ENCODE measurements at places on chromosomes 11 and 22.

- DNase-seq: no peak
- no peaks in the 10 kb centered on the region for H3K27me3 ChIP-seq
- peaks cover 14% of the 10 kb centered on the region for H3K4me1 ChIP-seq
- no peaks in the 10 kb centered on the region for H3K36me3 ChIP-seq
Measured at GRCh38 chr11:93536101-93536861, 6.9 kb downstream of the SMCO4 start.

GRCh38 chr22:41672780-41673509 lies 15.7 kb downstream of the SNU13 start:
- no peaks in the 10 kb centered on the region for H3K4me1 ChIP-seq
- DNase-seq: no peak
- H3K27ac ChIP-seq: no peak overlapping the region
- peaks cover 28% of the 10 kb centered on the region for H3K36me3 ChIP-seq

GRCh38 chr11:19753451-19754106 lies 40.9 kb downstream of the NAV2 start:
- no peak for DNase-seq
- no peaks in the 10 kb centered on the region for H3K27me3 ChIP-seq

- H3K36me3 ChIP-seq: no peaks in the 10 kb centered on the region
- H3K27me3 ChIP-seq: no peaks in the 10 kb centered on the region
- DNase-seq: no peak
- H3K4me3 ChIP-seq: no peak overlapping the region
- no peaks in the 10 kb centered on the region for H3K4me1 ChIP-seq
- no peak overlapping the region for H3K27ac ChIP-seq
Measured at GRCh38 chr11:29018631-29019030, 910.4 kb downstream of the METTL15 start.

DNA sequence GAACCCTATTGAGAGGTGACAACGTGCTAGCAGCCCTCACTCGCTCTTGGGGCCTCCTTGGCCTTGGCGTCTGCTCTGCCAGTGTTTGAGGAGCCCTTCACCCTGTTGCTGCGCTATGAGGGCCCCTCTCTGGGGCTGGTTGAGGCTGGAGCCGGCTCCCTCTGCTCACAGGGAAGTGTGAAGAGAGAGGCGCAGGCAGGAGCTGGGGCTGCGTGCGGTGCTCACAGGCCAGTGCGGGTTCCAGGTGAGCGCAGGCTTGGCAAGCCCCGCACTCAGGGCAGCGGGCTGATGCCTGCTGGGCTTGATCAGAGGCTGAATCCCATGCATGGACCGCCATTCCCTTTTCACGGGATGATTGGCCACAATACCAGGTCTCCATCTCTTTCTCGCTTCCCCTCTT lies 90.7 kb downstream of the DLG2 start:
- no peaks in the 10 kb centered on the region for H3K4me1 ChIP-seq
- H3K36me3 ChIP-seq: peaks cover 4% of the 10 kb centered on the region
- no peak for DNase-seq
- no peaks in the 10 kb centered on the region for H3K27me3 ChIP-seq

DNA sequence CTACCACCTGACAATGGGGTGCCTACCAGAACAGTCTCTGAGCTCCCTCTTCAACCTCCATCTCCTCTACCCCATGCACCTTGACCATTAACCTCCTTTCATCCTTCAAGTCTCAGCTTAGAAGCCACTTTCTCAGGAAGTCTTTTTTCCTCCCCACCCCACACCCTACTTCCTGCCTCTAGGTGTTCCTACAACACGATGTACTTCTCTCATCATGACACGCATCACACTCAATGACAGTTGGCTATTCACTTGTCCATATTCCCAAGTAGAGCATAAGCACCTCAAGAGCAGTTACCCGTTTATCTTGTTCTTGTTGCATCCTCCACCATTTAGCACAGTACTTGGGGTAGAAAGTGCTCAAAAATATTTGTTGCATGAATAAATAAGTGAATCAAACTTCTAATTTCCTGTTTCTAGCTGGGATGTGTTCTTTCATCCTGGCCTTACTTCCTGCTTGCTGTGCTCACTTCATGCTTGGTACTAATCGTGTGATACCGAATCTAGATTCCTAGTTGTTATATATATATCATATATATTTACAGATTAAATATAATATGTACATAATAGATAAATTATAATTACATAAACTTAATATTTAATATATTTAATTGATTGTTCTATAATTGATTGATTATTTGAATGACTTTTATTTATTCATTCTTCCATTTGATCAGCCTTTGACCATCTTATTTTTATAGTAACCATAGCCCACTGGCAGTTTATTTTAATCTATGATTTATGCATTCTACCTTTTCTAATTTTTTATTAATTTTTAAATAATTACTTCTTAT lies 177.5 kb upstream of the TMEM45B start:
- H3K27ac ChIP-seq: no peak overlapping the region
- H3K27me3 ChIP-seq: no peaks in the 10 kb centered on the region
- H3K4me3 ChIP-seq: no peak overlapping the region
- no peak for DNase-seq
- no peaks in the 10 kb centered on the region for H3K4me1 ChIP-seq

DNA sequence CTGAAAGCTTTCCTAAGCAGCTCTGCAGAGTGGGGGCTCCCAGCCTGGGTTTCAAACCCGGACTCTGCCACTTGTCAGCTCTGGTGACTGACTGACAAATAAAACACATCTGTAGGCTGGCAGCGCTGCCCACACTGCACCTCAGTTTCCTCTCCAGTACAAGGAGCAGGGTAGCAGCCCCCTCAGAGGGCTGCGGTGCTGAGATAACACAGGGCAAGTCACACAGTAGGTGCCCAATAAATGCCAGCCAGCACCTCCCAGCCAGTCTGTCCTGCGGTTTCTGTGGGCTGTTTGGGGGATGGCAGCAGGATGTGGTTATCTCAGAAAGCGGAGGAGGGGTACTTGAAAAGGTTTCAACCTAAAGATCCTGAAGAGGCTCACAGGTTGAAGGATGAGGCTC lies 1.5 kb downstream of the SYT12 start:
- no peak overlapping the region for H3K4me3 ChIP-seq
- H3K4me1 ChIP-seq: peaks cover 8% of the 10 kb centered on the region

- H3K27ac ChIP-seq: no peak overlapping the region
- no peak overlapping the region for H3K4me3 ChIP-seq
- no peak for DNase-seq
- no peaks in the 10 kb centered on the region for H3K36me3 ChIP-seq
Measured at GRCh38 chr11:82756765-82757639, 23.3 kb upstream of the FAM181B start.

GRCh38 chr11:2525941-2526807 lies 81.4 kb downstream of the KCNQ1 start:
- no peaks in the 10 kb centered on the region for H3K4me1 ChIP-seq
- H3K27ac ChIP-seq: no peak overlapping the region
- no peaks in the 10 kb centered on the region for H3K36me3 ChIP-seq
- no peak overlapping the region for H3K4me3 ChIP-seq
- H3K27me3 ChIP-seq: no peaks in the 10 kb centered on the region

- H3K36me3 ChIP-seq: no peaks in the 10 kb centered on the region
- H3K4me3 ChIP-seq: no peak overlapping the region
- H3K27ac ChIP-seq: no peak overlapping the region
- H3K4me1 ChIP-seq: no peaks in the 10 kb centered on the region
- DNase-seq: no peak
Measured at GRCh38 chr11:6660712-6661111, 5.1 kb upstream of the DCHS1 start.

- no peaks in the 10 kb centered on the region for H3K36me3 ChIP-seq
- H3K27ac ChIP-seq: no peak overlapping the region
- DNase-seq: no peak
Measured at GRCh38 chr11:31387379-31387778, 17.7 kb downstream of the DNAJC24 start.

GRCh38 chr11:73217131-73217809 lies 811 bp upstream of the P2RY2 start:
- H3K4me1 ChIP-seq: peaks cover 3% of the 10 kb centered on the region
- no peak overlapping the region for H3K27ac ChIP-seq
- H3K27me3 ChIP-seq: no peaks in the 10 kb centered on the region

GRCh38 chr11:120694726-120695125 lies 183.2 kb downstream of the GRIK4 start:
- DNase-seq: no peak
- H3K4me1 ChIP-seq: no peaks in the 10 kb centered on the region
- no peaks in the 10 kb centered on the region for H3K27me3 ChIP-seq
- H3K36me3 ChIP-seq: no peaks in the 10 kb centered on the region
- no peak overlapping the region for H3K4me3 ChIP-seq

DNA sequence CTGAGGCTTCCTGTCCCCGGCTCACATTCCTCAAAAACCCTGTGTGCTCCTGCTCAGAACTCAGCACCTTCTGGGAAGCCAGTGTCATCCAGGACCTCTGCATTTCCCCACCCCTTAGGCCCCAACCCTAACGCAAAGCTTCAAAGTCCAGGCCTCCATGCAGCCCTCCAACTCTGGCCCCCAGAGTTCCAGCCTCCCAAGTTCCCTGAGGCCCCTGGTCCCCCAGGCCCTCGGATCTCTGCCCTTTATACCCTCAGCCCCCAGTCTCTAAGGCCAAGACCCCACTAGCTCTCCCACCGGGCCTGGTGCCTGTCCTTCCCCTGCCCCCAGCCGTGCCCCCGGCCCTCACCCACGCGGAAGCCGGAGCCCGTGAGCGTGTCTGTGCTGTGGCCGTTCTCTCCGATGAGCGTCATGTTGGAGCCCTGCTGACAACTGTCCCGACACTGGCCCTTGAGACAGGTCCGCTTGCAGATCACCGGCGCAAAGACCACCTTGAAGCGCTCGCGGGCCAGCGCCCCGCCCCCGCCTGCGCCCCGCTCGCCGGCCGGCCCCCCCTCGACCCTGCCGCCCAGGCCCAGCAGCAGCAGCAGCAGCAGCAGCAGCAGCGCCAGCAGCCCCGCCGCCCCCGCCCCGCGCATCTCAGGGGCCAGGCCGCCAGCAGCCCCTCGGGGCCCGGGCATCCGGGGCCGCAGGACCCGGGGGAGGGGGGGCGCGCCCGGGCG lies 718 bp downstream of the LTBP3 start:
- H3K27me3 ChIP-seq: no peaks in the 10 kb centered on the region
- peaks cover 68% of the 10 kb centered on the region for H3K4me1 ChIP-seq
- peak overlapping the region; percentile 99 for H3K27ac ChIP-seq
- DNase-seq: no peak

DNA sequence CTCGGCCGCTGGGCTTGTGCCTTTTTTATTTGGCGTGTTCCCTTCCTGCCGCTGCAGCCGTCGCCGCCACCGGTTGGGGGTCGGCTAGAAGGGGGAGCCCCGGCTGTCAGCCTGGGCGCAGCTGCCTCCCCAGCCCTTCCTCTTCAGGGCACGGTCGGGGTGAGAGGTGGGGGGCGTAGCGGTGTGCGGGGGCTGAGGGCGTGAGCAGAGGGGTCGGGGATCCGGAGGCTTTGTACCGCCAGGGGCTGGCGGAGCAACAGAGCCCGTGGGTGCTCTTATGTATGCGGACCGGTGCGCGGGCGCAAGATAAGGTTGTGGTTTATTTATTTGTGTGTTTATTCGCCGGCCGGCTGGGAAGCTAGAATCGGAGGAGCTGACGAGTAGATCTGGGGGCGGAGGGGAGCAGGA lies 477 bp downstream of the ZBTB16 start:
- H3K36me3 ChIP-seq: peaks cover 48% of the 10 kb centered on the region
- H3K4me1 ChIP-seq: peaks cover 4% of the 10 kb centered on the region
- peak overlapping the region; percentile 87 for H3K4me3 ChIP-seq
- DNase-seq: no peak
- peak overlapping the region; percentile 97 for H3K27ac ChIP-seq

- no peaks in the 10 kb centered on the region for H3K36me3 ChIP-seq
- no peak overlapping the region for H3K27ac ChIP-seq
- H3K4me1 ChIP-seq: no peaks in the 10 kb centered on the region
- H3K4me3 ChIP-seq: no peak overlapping the region
- no peak for DNase-seq
Measured at GRCh38 chr22:35192129-35192918, 65.0 kb upstream of the HMGXB4 start.

GRCh38 chr11:11291041-11292015 lies 61.7 kb downstream of the CSNK2A3 start:
- DNase-seq: no peak
- H3K27ac ChIP-seq: no peak overlapping the region
- H3K27me3 ChIP-seq: no peaks in the 10 kb centered on the region
- no peaks in the 10 kb centered on the region for H3K4me1 ChIP-seq
- no peaks in the 10 kb centered on the region for H3K36me3 ChIP-seq
- H3K4me3 ChIP-seq: no peak overlapping the region

GRCh38 chr11:57761301-57762234 lies at the start of gene CTNND1:
TSS of gene CTNND1 (plus strand) at chr11:57761802. CDS start at chr11:57791479, 29,677 bp downstream.
- H3K36me3 ChIP-seq: no peaks in the 10 kb centered on the region
- DNase-seq: peak; percentile 95
- no peaks in the 10 kb centered on the region for H3K27me3 ChIP-seq
- peak within 1 kb of the TSS; percentile 66 for H3K4me3 ChIP-seq
- H3K4me1 ChIP-seq: peaks cover 21% of the 10 kb centered on the region

- no peak overlapping the region for H3K27ac ChIP-seq
- no peak for DNase-seq
- no peaks in the 10 kb centered on the region for H3K4me1 ChIP-seq
Measured at GRCh38 chr22:41862160-41862529, 29.2 kb downstream of the SREBF2 start.

GRCh38 chr22:38879108-38879729 lies 7.2 kb upstream of the CBX6 start:
- H3K27ac ChIP-seq: no peak overlapping the region
- H3K4me1 ChIP-seq: peaks cover 26% of the 10 kb centered on the region
- no peaks in the 10 kb centered on the region for H3K36me3 ChIP-seq
- DNase-seq: no peak
- H3K4me3 ChIP-seq: no peak overlapping the region
